Fibroblast of mammary gland (primary cell): ENCODE measurements at places on chromosomes 3 and 15.

DNA sequence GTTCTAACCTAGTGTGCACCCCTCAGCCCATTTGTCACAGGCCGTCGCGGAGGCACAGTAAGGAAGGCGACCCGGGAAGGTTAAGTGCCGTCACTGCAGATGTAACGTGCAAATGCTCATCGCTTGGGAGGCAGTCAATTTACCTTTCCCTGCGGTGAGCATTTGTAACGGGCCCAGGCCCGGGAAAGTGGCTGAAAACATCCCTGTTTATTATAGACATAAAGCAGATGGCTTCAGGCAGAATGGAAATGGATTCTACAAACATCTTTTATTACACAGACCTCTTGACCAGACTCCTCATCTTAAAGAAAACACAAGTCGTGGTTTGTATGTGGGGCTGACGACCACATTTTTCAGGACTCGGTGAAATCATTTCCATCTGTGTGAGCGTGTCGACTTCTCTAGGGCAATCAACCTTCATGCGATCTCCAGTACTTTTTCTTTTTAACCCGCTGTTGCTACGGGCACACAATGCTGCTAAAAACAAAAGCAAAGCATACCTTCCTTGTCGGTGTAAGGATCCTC is 43.6 kb downstream of the NMNAT3 start:
- no peak for DNase-seq

DNA sequence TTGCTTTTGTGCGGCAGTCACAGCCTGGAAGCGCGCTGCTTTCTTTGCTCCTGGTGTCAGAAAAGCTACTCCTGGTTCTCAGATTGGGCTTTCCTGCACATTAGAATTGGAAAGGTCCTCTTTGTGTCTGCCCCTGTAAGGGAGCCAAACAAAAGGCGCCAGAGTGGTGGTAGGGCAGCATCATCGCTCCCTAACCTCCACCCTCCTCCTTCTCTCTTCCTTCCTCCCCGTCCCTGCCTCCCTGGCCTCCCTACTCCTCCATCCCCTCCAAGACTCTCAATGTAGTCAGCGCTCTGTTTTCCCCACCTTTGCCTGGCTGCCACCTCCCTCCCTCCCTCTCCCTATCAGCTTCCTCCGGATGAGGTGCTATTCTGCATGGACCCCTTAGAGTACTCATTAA is 65.3 kb downstream of the SH3GL3 start:
- DNase-seq, result no peak

DNA sequence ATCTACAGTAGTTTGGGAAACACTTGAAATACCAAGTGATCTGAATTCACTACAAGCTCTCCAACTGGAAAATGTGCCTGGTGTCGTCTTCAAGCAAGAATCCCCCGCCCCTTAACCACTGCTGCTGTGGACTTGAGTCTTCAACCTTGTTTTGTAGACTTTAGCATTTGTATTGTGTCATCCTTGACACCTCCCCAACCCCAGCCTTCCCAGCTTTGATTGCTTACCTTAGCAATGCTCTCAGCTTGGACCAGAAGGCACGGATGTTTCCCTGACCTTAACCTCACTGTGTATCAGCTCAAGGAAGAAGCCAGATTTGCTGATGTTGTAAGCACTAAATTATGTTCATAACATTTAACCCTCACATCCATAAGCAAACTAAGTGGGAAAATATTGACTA is 146.4 kb downstream of the IGF1R start:
- peak; percentile 34 for DNase-seq

DNA sequence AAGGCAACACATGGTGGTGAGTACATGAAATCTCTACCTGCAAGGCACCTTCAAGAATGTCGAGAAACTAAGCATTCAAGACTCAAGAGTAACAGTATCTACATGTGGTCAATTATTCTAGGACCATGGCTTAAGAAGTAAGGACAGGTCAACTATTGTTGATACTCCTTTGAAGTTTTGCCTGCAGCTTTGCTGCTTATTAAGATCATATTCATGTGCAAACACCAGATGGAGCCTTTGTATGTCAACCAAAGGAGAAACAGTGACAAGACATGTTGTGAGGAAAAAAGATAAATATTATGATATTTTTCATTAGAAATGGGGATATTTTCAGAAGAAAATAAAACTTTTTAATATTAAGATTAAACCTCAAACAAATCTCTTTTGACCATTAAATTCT is 52.3 kb upstream of the FGF7 start:
- DNase-seq, result peak; percentile 53

- no peak for DNase-seq
Observed at GRCh38 chr15:39744334-39745103, 38.1 kb downstream of the FSIP1 start.

GRCh38 chr15:96132126-96132525 is 198.4 kb upstream of the NR2F2 start:
- no peak for DNase-seq

GRCh38 chr3:59153648-59154047 is 103.8 kb upstream of the CFAP20DC start:
- no peak for DNase-seq

DNA sequence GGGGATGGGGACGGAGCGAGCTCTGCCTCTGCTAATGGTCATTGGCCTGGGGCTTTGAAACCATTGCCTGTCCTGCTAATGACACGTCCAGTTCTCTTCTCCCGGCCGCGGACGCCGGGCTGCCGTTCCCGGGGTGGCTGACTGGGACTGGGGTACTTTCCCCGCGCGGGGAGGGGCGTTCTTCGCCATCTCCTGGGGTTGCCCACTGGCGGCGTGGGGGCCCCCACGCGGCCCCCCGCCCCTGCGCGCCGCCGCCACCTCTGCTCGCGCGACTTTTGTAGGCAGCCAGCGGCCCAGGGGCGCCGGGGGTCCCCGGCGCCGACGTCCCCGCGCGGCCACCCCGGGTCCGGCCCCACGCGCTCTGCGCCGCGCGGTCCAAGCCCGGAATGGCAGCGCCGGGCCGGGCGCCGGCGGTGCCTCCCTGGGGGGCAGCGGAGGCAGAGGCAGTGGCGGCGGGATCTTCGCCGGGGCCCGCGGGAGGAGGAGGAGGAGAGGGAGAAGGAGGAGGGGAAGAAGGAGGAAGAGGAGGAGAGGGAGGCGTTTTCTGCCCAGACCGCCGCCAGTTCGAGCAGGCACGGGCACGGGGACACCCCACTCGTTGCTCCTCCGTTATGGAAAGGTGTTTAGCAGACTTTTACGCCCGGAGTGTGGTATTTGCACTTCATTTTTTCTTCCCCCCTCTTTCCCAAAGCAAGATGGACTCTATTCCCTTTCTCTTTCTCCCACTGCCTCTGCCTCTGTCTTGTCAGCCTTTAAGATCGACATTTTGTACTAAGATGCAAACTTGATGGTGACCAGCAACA is 2.3 kb downstream of the BBX start:
- DNase-seq, result peak; percentile 58

- no peak for DNase-seq
Observed at GRCh38 chr3:38108649-38109579, 28.0 kb downstream of the ACAA1 start.
